ENCODE measurements at places on chromosomes 4 and X.

DNA sequence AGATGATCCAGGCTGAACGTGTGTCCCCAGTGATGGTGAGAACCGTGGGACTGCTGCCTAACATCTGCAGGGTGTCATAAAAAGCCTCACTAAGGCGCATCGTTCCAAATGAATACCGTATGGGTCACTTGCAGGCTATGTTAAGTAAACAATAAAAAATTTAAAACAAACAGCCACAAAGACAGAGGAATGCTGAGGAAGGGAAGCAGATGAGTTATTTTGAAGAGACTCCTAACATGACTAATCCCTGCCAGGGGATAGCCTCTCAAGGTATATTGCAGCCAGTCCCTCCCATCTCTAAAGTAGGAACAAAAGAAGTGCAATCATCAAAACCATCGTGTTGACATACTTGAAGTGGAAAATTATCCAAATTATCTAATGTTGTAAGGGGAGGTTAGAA lies 83.8 kb downstream of the UNC5C start:
- DNase-seq = no peak

GRCh38 chr4:20624793-20625374 lies 75.4 kb upstream of the PACRGL start:
- no peak for DNase-seq

DNA sequence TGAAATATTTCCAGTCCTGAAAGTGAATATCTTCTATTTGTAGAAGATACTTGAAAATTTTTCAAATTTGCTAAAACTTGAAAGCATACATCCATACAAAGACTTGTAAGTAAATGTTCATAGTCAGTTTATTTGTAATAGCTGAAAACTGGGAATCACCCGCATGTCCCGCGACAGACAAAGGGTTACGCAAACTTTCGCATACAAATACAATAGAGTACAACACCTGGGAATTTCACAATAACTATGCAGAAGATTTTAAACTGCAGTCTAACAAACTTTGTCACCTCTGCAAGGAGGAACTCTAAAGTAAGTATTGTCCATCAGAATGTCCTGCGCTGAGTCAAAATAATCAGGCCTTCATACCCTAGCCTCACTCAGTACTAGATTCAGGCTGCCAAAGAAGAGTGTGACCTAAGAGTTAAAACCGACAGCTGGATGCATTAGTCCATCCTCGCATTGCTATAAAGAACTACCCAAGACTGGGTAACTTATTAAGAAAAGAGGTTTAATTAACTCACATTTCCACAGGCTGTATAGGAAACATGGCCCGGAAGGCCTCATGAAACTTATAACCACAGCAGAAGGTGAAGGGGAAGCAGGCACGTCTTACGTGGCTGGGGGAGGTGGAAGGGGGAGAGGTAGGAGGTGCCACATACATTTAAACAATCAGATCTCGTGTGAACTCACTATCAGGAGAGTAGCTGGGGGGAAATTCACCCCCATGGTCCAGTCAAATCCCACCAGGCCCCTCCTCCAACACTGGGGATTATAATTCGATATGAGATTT lies 60.4 kb downstream of the MMRN1 start:
- no peak for DNase-seq

DNA sequence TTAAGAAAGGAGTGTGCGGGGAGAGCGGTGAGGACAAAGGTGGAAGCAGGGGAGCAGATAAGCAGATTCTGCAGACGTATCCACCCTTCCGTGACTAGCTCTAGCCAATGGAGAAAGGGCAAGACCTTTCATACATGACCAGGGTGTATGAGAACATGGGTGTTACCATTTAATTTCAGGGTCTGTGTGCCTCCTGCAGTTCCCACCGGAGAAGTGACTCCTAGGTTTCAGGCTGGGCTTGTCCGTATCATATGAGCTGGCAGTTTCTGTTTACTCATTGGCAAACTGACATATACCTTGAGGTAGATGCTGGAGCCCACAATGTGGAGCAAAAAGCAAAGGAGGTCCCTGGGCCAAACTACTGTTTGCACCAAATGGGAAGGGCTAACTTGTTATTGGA lies 6.8 kb downstream of the RBM47 start:
- no peak for DNase-seq

GRCh38 chr4:87274803-87275202 lies 47.9 kb downstream of the HSD17B13 start:
- no peak for DNase-seq

DNA sequence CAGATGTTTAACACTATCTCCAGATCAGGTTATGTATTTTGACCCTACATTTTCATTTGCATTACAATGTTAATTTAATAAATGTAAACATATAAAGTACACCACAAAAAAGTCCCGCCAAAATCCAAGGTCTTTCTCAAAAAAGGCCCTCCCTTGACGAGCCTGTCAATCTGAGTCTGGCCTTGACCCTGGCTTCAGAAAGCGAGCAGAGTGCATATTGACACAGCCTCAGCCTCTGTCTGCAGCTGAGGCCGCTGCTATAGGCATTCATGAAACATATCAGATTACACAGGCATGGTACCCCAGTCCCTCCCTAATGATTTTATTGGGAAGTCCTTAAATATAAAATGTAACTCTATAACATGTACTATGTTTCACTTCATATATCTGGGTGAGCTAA lies 6.2 kb downstream of the MBNL3 start:
- no peak for DNase-seq

GRCh38 chrX:30144971-30145731 lies 70.2 kb upstream of the MAGEB2 start:
- no peak for DNase-seq

DNA sequence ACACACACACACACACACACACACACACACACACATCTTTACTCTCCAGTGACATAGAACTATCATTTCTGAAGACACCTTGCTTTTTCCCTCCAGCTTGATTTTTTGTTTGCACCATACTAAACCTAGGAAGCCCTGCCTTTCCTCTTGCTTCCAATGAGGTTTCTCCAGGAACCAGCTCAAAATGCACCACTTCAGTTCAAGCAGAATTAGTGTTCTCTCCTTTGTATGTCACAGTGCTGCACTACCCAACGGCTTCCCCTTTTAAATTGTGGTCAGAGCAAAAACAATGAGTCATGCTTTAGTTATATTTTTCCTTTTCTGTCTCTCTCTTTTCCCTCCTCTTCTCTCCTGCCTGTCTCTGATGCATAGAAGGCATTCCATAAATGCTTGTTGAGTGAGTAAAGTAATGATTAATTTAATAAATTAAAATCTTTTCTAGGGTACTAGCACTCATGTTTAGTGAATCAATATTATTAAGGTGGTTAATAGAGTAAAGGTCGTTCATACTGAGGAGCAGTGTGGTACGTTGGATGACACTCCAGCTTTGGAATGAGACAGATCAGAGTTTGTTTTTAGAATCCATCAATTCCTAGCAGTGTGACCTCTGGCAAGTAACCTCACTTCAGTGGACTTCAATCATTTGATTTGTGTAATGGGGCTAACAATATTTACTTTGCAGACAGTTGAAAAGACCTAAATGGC lies 5.9 kb downstream of the RTL3 start:
- DNase-seq = no peak

DNA sequence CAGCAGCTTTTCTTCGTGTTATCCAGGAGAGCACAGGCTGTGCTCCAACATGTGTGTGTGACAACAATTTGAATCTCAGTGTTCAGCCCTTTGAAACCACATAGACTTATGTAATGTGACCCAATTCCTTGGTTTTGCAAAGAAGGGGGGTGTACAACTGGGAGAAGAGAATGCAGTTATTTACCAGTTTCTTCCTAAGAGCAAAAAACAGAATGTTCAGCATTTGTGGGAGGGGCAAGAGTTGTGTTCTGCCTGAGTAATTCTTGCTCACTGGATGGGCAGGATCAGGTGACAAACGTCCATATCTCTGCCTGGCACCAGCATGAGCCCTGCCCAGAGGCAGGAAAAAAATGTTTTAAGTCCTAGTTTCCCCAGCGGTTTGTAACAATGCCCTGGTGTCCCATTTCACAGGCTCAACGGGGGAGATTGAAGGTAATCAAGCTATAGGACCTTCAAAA lies 72.0 kb downstream of the PRPS1 start:
- DNase-seq = no peak

GRCh38 chrX:41036668-41037326 lies 48.4 kb upstream of the USP9X start:
- no peak for DNase-seq

DNA sequence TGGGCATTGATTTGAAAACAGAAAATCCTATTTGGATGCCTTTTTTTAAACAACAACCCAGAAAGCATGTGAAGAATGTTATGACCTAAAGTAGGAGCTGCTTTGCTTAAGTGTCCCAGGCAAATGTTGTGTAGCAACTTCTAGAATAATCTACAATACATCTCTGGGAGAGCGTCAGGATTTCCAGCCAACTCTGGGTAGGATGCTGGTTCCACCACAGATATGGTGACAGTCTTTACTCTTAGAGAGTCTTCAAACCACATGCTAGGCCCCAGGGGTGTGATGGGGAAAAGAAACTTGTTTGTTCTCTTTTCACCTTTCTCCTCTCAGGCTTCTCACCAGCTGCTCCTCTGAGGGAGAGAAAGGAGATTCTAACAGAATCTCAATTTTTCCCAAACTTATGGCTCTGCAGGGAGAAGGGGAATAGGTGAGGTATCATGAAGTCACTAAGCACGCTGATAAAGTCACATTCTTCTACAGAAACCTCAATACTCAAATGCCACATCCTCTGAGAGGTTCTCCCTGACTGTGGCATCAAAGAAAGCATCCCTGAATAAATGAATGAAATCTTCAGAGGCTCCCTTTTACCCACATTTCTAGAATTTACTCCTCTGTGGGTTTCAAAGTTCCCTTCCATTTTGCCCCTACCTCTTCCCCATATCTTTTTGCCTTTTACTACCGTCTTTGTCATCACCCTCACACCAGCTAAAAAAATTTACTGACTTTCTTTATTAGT lies 171.6 kb upstream of the RAI2 start:
- DNase-seq = no peak

- no peak for DNase-seq
Observed at GRCh38 chrX:34528081-34528480, 129.0 kb downstream of the TMEM47 start.

DNA sequence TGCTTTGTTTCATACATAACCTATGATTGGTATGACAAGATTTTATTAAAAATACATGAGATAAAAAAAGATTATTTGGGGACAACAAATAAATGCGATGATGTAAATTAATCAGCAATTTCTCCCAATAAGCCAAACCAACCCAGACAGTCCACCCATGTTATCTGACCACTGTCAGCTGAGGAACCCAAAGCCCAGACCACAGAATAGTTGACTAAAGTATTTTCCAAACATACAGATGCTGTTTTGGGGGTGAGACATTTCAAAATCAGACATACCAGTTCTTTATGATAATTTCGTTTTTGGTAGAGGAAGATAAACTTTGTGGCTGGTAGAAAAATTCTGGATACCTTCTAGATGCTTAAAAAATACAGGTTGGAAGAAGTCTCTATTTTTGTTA lies 650.8 kb upstream of the FAM241A start:
- no peak for DNase-seq

DNA sequence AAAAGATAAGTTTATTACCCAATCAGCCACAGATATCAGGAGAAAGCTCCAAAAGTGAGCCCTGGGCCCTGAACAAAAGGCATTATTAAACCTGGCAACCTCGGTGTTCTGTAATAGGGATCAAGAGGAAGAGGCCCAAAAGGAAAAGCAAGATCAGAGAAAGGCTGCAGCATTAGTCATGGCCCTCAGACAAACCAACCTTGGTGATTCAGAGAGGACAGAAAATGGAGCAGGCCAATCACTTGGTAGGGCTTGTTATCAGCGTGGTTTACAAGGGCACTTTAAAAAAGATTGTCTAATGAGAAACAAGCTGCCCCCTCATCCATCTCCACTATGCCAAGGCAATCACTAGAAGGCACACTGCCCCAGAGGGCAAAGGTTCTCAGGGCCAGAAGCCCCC lies 75.7 kb downstream of the AGTR2 start:
- no peak for DNase-seq

DNA sequence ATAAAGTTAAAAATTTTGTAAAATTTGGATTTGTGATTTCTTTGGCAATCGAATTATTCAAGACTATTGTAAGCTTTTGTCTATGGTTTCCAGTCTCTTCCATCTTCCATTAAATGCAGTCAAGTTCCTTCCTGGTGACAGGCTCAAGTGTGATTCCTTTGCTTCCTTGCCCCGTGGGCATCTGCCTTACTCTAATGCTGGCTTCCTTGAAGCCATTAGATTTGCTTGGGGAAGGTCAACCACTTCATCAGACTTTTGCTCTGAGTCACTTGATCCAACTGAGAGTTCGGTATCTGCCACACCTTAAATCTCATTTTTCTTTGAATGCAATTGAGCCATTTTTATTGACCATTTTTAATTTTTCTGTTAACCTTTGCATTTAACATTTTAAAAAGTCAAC lies 648.8 kb downstream of the SPOCK3 start:
- no peak for DNase-seq

DNA sequence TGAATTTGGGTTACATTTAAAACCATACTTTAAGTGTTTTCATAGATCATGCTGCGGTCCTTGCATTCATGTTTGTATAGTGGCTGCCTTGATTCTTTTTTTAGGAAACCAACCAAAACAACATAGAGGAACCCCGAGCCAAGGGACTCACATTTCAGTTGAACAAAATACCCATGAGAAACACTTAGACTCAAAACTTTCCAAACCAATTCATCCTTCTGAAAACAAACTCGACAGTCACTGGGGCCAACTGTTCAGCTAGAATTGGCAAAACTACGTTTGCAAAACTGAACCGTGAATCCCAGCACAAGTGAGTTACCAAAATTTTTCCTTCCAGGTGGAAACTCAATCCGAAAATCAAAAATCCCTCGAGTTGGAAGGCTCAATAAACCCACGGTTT lies 1.4 kb downstream of the ADGRA3 start:
- DNase-seq = no peak

GRCh38 chrX:65866146-65866545 lies 173.7 kb downstream of the VSIG4 start:
- no peak for DNase-seq

DNA sequence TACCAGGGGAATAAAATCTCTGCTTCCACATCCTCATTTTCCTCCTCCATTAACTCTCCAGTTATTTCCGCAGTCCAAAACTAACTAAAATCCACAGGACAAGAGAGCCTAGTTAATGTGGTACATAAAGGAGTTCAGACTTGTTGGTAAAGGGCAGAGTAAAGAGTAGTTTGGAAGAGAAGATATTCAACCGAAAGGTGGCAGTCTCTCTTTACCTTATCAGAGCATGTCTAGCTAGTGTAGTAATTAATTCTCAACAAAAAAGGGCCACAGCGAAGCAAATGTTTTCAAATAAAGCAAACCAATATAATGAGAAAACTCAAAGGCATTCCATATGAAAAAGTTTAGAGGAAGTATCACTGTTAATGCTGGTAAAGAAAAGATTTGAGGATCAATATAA lies 286.5 kb downstream of the GLUD2 start:
- no peak for DNase-seq

- DNase-seq = no peak
Observed at GRCh38 chr4:178917756-178918155, 1475.5 kb upstream of the AGA start.

GRCh38 chr4:127224556-127224955 lies 408.2 kb upstream of the INTU start:
- no peak for DNase-seq

GRCh38 chrX:317424-318067 lies 1.1 kb downstream of the GTPBP6 start:
- DNase-seq = no peak

GRCh38 chr4:169668069-169668721 lies 47.8 kb downstream of the CLCN3 start:
- no peak for DNase-seq
